Epithelial cell of umbilical artery (primary cell): ENCODE measurements at places on chromosomes 7 and 10. TPM values are rescaled to one million over a fixed set of nuclear protein-coding genes. Genes with fewer than 3 reads are reported as not detected.

The GIMAP8 gene
- 77.3 and 104 TPM in 2 replicates for total RNA-seq

The SPDYE2B gene
- total RNA-seq = not detected in 2 replicates

The KCNH2 gene
- total RNA-seq = under 0.01 and 0.15 TPM in 2 replicates

The PLEKHA1 gene
- total RNA-seq = 24.0 and 34.0 TPM in 2 replicates

The CUZD1 gene
- 0.91 and 0.97 TPM in 2 replicates for total RNA-seq

The SPAG6 gene
- total RNA-seq = not detected in 2 replicates

The NME8 gene
- not detected in 2 replicates for total RNA-seq

The MRC1 gene
- total RNA-seq = under 0.01 and 0.61 TPM in 2 replicates

The TMEM213 gene
- total RNA-seq = not detected in 2 replicates

The CYP3A4 gene
- total RNA-seq = not detected in 2 replicates

The SLC39A12 gene
- total RNA-seq = under 0.01 TPM in 1 of 2 replicates, not detected in the other

The EVX1 gene
- not detected in 2 replicates for total RNA-seq

The CPED1 gene
- under 0.01 and 23.9 TPM in 2 replicates for total RNA-seq

The TMEM140 gene
- 4.2 and 22.3 TPM in 2 replicates for total RNA-seq

The NPC1L1 gene
- not detected in 2 replicates for total RNA-seq

The CAV1 gene
- 772 and 1,370 TPM in 2 replicates for total RNA-seq

The FHIP2A gene
- total RNA-seq = 16.9 and 19.0 TPM in 2 replicates

The CPEB3 gene
- 0.32 and 1.1 TPM in 2 replicates for total RNA-seq

The NRCAM gene
- total RNA-seq = 31.9 and 32.8 TPM in 2 replicates

The DLX6 gene
- not detected in 2 replicates for total RNA-seq

The EN2 gene
- total RNA-seq = under 0.01 TPM in 1 of 2 replicates, not detected in the other

The ACADSB gene
- 4.9 and 6.5 TPM in 2 replicates for total RNA-seq

The SPDYE2 gene
- total RNA-seq = not detected in 2 replicates

The CPN1 gene
- total RNA-seq = not detected in 2 replicates

The DDX21 gene
- total RNA-seq = 131 and 155 TPM in 2 replicates

The MAGI2 gene
- 0.97 and 2.1 TPM in 2 replicates for total RNA-seq

The FEZF1 gene
- total RNA-seq = not detected in 2 replicates

The TNS3 gene
- 12.9 and 21.4 TPM in 2 replicates for total RNA-seq

The HOXA3 gene
- 1.4 and 3.6 TPM in 2 replicates for total RNA-seq

The PPP1R17 gene
- not detected in 2 replicates for total RNA-seq

The CPVL gene
- total RNA-seq = not detected in 2 replicates

The NAT16 gene
- not detected in 2 replicates for total RNA-seq

The FERD3L gene
- total RNA-seq = not detected in 2 replicates

The IRF5 gene
- total RNA-seq = 0.32 and 1.7 TPM in 2 replicates

The UBTD1 gene
- total RNA-seq = 30.9 and 50.0 TPM in 2 replicates

The CUBN gene
- total RNA-seq = 4.9 and 6.8 TPM in 2 replicates

The FXYD4 gene
- total RNA-seq = not detected in 2 replicates
